Fibroblast of skin of right biceps (primary cell): ENCODE measurements at places on chromosomes 1 and 21.
A peak's percentile ranks its signal among the peaks of the same experiment; 100 is the strongest.

- DNase-seq, result no peak
Observed at GRCh38 chr1:246066573-246066972, 440.5 kb downstream of the SMYD3 start.

DNA sequence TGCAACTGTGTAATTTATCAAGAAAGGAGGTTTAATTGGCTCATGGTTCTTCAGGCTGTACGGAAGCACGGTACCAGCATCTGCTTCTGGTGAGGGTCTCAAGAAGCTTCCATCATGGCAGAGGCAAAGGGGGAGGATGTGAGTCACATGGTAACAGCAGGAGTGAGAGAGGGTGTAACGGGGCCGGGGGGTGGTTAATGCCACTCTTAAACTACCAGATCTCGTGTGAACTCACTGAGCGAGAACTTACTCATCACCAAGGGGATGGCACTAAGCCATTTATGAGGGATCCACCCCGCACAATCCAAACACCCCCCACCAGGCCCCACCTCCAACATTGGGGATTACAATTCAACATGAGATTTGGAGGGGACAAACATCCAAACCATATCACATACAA lies 21.0 kb upstream of the IFFO2 start:
- peak; percentile 50 for DNase-seq

DNA sequence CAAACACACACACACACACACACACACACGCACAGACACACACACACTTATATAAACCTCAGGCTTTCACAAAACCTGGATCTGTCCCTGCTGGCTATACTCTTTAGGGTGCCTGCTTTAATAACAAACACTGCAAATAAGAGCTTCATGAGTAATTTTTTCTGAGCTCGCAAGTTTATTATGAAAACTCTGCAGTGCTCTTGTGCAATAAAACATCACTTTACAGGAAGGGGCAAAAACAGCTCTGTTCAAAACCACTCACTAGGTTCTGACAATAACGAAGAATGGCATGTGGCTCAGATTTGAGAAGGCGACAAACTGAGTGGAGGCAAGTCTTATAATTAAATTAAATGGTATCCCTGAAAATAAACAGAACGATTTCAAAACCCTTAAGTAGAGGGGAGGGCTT lies 42.6 kb upstream of the CTPS1 start:
- no peak for DNase-seq

- DNase-seq, result peak; percentile 85
Observed at GRCh38 chr1:151060007-151060656, at the start of gene MLLT11. MLLT11 (plus strand) TSS chr1:151060397; CDS start chr1:151067225, 6,828 bp downstream.

DNA sequence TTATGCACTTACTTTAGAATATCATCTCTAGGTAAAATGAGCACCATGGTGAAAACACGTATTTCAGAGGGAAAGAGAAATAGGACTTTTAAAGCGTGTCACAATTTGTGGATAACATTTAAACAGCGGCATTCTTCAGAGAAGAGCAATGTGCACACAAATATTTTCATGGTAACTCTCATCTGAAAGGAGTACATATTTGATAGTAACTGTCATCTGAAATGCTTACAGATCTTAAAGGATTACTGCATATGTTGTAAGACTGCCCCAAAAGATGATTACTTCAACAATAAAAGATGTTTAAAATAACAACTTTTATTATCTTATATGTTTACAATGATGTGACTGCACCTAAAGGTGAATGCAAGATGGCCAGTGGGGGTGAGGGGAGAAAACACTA lies 408.8 kb downstream of the PLA2G4A start:
- peak; percentile 45 for DNase-seq

DNA sequence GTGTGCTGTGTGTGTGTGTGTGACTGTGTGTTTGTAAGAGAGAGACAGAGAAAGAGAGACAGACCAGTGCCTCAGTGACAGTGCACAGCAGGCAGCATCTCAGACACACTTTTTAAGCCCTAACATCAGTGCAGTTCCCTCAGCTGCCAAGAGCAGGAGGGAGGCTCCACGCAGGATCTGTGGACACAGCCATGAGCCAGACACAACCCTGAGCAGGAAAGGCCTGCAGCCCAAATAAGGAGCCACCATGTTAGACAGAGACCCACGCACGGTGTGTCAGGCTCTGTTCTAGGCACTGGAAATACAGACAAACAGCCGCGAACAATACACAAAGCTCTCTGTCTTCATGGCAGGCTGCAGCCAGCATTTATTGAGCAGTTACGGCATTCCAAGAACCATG lies 445.5 kb downstream of the MATN1 start:
- no peak for DNase-seq

DNA sequence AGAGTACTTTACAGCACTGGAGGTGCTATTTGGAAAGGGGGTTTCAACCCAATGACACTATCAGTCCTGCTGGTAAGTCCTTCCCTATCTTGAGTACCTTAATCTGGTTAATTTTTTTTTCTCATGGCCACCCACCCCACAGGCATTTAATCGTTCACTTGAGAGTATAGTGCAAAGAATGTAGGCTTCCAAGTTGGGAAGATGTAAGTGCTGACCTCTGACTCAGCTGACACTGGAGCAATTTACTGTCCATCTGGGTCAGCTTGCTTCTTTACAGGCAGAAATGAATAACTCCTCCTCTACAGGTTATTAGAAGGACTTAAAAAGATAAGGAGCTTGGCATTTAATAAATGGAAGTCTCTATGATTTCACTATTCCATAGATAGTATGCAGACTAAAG lies 89.6 kb downstream of the AK5 start:
- peak; percentile 13 for DNase-seq

DNA sequence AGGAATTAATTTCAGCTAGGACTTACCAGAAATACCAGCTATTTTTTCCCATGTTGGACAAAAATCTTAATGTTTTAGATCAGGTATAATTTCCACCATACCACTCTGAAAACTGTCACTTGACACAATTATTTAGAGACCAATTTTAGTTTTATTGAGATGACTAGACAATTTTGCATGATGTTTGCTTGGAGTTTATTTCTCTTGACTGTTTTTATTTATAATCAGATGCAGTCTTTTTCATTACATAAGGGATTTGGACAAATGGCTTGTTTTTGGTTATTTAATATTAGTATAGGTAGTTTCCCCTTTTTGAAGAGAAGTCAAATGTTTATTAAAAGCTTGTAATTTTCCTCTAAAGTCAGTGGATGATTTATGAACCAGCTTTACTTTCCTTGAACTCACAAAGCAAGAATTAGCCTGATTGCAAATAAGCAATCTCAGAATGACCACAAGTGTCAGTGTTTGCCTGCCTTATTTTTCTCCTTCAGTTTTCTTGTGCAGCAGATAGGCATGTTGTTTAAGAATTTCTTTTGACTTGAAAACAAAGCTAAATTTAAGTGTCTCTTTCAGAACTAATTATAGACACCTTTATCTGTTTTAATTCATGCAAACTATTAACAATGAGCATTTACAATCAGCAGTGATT lies 3.8 kb upstream of the B3GALT2 start:
- peak; percentile 36 for DNase-seq

DNA sequence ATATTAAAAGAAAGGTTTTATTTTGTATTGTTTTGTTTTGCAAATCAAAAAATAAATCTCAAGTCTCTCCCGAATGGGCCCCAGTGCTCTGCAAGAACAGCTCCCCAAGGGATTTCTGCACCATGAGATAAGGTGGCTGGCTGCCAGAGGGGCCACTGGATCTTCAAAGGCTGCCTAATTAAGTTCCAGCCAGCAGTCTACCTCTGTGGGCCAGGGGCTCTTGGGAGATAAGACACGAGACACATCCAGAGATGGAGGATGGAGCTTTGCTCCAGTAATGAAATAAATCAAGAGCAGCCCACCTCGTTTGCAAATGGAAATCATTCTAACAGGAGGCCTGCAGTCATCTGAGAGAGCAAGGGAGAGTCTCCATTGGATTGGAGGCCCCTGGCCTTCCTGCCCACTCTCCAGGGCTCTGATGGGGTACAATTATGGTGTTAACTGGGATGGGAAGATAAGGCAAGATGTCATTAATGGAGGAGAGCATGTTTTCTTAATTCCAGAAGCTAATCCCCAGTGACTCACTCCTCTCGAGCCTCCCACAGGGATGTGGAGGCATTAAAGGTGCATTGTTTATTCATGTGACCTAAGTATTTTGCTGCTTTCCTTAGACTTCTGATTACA lies 155.2 kb upstream of the KAZN start:
- DNase-seq, result peak; percentile 80

DNA sequence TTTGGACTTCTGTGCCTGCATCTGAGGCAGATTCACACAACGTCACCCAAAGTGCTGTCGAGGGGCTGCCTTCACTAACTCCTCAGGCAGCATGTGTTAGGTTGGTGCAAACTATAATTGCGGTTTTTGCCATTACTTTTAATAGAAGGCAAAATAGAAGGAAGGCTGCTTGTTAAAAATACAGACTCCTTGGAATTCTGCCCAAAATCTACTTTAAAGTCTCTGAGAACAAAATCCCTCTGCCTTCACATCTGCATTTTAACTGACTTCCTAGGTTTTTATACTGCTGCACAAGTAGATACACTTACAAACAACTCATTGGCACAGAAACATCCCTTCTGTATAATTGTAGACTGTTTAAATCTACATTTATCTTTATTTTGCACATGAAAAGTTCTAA lies 41.3 kb upstream of the SLC19A2 start:
- no peak for DNase-seq

GRCh38 chr1:72623299-72623708 lies 341.0 kb upstream of the NEGR1 start:
- DNase-seq, result peak; percentile 52

DNA sequence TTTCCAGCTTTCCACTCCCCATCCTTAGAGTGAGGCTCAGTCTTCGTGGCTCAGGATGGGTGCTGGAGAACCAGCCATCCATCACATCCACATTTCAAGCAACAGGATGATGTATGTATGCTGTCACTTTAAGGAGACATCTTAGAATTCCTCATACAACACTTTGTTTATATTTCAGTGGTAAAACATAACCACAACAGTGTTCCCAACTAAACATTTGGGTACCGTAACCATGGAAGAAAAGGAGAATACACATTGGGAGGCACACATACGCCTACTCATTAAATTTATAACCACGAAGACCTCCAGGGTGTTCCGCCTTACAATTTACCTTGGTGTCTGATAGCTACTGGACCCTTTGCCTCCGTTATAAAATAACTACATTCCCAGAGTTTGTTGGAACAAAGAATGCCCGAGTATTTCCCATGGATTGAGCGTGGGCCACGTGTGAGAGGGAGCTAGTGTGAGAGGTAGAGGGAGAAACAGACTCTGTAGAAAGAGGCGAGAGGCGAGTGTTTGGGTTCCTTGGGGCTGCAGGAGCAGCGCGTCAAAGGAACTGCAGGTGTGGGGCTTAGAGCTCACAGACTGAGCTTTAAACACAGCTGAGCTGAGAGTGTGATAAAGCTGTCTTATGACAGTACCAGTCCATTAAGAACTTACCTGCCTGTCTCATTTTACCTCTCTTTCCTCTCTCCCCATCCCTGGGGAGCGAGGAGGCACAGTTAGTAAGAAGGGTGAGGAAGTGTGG lies 111.5 kb upstream of the USP24 start:
- DNase-seq, result no peak

DNA sequence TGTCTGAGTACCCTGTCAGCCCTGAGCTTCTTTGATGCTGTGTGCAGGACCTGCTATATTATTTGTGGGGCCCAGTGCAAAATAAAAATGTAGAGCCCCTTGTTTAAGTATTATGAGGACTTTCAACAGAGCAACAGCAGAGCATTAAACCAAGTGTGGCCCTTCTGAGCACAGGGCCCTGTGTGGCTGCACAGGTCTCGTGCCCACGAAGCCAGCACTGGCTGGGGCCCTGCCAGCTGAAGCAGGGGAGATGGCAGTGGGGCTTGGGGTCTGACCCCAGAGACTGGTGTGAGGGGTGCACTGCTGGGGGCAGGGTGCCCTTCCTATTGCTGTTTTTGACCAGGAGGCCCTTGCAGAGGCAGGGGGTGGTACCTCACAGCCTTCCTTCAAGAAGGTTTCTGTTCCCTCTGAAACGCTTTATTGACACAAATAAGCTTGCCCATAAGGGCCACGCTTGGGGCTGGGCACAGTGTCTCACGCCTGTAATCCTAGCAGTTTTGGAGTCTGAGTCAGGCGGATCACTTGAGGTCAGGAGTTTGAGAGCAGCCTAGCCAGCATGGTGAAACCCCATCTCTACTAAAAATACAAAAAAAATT lies 2.2 kb upstream of the SEMA4A start:
- DNase-seq, result peak; percentile 47

GRCh38 chr21:16193496-16194094 lies 463.8 kb downstream of the USP25 start:
- DNase-seq, result no peak

GRCh38 chr1:245742896-245743295 lies 588.1 kb downstream of the KIF26B start:
- DNase-seq, result peak; percentile 90

DNA sequence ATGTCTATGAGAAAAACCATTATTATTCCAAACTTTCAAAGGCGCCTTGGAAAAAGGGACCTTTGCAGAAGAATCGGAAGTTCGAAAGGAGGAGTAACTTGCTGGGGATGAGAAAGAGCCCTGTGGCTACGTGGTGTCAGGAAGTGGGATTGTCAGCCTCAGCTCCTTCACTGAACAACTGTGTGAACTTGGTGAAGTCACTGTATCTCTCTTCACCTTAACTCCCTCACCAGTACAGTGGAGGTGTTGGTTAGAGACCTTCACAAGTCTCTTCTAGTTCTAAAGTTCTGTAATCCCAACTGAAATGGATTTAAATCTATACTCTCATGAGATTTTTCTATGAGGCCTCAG lies 285.6 kb downstream of the CACNA1E start:
- no peak for DNase-seq

DNA sequence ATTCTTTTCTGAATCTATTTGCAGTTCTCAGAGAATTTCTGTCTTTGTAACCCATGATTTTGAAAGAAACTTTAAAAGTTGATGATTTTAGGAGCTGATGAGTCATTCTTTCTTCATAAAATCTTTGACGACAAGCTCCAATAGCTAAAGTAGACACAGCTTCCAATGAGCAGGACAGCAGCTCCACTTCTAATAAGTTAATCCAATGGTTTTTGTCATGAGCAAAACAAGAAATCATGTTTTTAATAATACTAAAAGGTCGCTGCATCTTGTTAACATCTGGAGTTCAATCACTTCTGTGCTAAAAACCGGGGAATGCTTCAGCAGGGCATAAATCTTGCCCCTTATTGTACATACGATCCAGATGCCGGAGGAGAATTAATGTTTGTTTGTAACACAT lies 48.9 kb upstream of the GORAB start:
- peak; percentile 19 for DNase-seq
